HepG2 (cell line): ENCODE measurements at places on chromosomes 1 and 21.

DNA sequence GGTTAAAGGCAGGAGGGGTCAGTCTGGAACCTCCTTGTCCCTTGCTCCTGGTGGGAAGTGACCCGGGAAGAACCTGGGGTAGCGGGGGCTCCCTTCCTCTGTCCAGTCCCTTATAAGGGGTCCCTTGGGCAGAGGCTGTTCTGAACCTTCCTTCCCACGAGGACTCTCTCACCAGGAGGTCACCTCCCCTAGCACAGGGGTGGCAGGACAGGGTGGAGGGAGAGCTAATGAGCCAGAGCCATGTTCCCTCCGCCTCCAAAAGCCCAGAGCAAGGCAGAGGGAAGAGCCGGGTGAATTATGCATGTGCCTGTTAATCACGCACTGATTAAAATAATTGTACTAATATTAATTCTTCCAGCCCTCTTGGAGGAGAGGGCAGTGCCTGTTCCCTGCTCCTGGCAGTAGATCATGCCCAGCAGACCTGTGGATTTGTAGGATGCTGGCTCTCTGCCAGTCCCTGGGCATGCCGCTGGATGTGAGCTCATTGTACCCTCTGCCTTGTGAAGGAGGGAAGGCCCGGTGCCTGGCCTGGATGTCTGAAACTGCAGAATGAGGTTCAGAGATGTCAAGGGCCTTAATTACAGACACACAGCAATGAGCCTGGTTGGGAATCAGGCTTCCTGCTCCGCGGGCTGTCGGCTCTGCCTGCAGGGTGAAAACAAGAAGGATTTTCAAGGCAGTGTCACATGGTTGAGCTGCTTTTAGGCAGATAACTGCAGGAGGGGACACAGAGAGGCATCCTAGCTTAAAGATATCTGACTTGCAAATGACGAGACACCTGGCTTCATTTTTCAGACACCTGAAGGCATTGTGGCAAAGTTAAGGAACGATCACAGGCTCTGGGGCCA lies 68.2 kb downstream of the IGSF21 start:
- H3K4me3 ChIP-seq: no peak overlapping the region
- no peaks in the 10 kb centered on the region for H3K36me3 ChIP-seq
- no peak overlapping the region for H3K27ac ChIP-seq

DNA sequence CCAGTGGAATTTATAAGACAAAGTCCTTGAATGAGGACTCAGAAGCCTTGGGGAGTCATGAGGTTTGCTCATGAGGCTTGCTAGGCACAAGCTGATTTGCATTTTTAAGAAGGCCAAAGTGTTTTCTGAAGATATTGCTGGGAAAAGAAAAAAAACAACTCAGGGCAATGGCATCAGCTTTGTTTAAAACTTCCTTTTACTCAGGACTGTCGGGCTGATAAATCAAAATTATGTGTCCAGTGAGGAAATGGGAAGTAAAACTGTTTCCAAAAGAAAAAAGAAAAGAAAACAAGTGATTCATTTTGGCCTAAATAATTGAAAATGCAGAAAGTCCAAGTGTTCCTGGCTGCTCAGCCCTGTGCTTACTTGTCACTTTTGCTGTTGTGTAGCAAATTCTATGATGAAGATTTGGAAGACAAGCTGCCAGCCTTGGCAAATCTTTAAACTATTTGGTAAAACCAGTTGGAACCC lies 282.4 kb downstream of the HLX start:
- H3K4me1 ChIP-seq: no peaks in the 10 kb centered on the region
- H3K4me3 ChIP-seq: no peak overlapping the region
- no peak for DNase-seq
- no peak overlapping the region for H3K27ac ChIP-seq
- no peaks in the 10 kb centered on the region for H3K27me3 ChIP-seq

DNA sequence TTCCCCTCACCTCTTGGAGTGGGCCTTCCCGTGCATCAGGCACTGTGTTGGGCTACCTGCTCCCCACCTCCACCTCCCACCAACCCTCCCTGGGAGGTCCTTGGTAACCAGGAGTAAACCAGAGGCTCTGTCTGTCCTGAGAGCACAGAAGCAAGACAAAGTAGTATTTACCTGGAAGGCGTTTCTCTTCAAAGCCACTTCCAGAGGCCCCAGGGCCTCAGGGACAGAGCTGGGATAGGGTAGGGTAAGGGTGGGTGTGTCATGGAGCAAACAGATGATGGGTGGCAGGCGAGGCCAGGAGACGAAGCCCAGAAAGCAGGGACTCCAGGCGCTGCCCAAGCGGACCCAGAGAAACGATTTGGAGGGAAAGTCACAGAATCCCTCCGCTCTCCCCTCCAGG lies 77.2 kb upstream of the TARDBP start:
- no peaks in the 10 kb centered on the region for H3K27me3 ChIP-seq
- H3K27ac ChIP-seq: no peak overlapping the region
- H3K36me3 ChIP-seq: no peaks in the 10 kb centered on the region

DNA sequence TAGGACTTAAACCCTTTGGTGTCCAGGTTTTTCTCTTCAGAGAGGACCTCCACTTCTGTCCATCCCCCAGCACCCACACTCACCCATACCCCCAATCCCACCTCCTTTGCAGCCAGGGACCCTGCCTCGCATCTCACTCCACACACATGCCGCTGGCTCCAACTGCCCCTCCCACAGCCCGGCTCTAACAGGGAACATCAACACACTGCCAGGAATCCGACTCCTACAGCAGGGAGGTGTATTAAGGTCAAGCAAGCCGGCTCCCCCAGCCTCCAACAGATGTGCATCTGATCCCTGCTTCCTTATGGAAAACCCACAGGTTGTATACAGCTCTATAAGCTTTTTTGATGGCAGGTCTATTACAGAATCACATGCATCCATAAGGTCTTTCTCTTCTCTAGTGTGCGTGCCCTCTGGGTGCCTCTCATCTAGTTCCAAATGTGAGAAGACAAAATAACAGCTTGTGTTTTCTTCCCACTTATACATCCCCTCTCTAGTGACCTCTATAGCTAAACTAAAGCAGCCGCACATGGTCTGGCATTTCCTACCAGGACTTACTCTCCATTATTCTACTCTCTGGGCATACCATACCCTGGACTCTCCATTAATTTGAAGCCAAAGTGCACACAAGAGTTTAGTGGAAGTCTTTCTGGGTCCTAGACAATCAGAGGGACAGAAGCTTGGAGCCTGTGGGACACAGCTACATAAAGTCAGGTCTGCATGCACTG lies 16.3 kb downstream of the PIK3C2B start:
- H3K4me1 ChIP-seq: peaks cover 13% of the 10 kb centered on the region
- no peak overlapping the region for H3K27ac ChIP-seq
- H3K36me3 ChIP-seq: no peaks in the 10 kb centered on the region

DNA sequence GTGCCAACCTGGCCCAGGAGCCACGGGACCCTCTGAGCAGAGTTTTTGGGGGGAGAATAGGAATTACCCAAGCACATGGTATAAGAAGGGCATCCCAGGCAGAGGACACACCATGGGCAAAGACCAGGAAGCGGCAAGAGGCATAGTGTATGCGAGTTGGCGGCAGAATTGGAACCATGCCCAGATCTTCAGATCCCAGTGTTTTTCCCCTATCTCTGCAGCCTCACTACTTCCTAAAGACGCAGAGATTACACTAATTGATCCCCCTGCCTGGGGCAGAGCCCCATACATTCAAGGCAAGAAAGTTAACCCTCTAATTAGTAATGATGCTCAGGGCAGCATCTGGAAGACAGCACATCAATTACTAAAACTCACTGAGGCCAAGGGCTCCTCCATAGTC lies 48.2 kb downstream of the SYT2 start:
- no peaks in the 10 kb centered on the region for H3K4me1 ChIP-seq
- no peak overlapping the region for H3K4me3 ChIP-seq
- no peak overlapping the region for H3K27ac ChIP-seq
- no peaks in the 10 kb centered on the region for H3K36me3 ChIP-seq
- DNase-seq: no peak

DNA sequence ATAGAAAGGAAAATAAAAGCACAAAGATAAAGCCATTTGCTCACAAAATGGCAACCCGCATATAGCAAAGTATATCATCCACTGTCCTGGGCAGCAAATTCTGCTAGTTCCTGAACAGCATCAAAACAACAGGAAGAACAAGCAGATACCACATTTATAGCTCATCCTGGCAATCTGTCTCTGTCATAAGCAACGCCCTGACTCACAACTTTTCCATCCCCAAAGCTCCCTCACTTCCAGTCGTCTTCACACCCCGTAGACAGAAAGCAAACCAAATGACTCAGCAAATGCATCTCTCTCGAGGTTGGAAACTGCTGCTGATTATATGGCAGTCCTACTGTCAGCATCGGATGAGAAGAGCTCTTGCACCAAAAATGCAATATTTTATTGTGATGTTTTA lies 65.8 kb downstream of the AK5 start:
- H3K36me3 ChIP-seq: no peaks in the 10 kb centered on the region
- peaks cover 2% of the 10 kb centered on the region for H3K27me3 ChIP-seq
- peak; percentile 6 for DNase-seq
- H3K4me1 ChIP-seq: no peaks in the 10 kb centered on the region
- H3K27ac ChIP-seq: no peak overlapping the region
- H3K4me3 ChIP-seq: no peak overlapping the region

GRCh38 chr1:36285443-36286101 lies 20.6 kb upstream of the SH3D21 start:
- no peaks in the 10 kb centered on the region; the same call in 1 of the 2 replicates for H3K4me1 ChIP-seq
- H3K4me3 ChIP-seq: no peak overlapping the region
- DNase-seq: peak; percentile 86

DNA sequence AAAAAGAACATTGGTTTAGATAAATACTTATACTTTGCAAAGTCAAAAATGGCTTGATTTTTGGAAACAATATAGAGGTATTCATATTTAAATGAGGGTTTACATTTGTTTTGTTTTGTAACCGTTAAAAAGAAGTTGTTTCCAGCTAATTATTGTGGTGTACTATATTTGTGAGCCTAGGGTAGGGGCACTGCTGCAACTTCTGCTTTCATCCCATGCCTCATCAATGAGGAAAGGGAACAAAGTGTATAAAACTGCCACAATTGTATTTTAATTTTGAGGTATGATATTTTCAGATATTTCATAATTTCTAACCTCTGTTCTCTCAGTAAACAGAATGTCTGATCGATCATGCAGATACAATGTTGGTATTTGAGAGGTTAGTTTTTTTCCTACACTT lies 65.3 kb upstream of the SAMD13 start:
- no peak overlapping the region for H3K4me3 ChIP-seq
- no peak for DNase-seq
- no peaks in the 10 kb centered on the region for H3K36me3 ChIP-seq

DNA sequence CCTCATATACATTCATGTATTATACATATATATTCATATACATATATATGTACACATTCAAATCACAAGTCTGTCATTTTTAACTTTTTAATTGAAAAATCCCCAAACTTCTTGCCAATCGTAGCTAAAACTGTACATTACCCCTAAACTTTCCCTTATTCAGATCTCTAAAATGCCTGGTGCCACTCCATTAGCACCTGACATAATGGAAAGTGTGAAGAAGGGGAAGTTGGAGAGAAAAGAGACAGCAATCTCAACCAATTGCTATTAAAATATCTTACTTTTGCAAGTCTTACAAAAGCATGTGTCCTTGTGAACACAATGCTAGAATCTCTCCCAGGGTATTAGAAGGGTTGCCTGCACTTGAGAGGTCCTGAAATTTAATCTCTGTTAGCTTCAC lies 22.7 kb upstream of the PRKACB start:
- no peak for DNase-seq
- H3K27me3 ChIP-seq: no peaks in the 10 kb centered on the region
- no peak overlapping the region for H3K4me3 ChIP-seq
- H3K36me3 ChIP-seq: no peaks in the 10 kb centered on the region

- no peaks in the 10 kb centered on the region; the same call in 2 of the 3 replicates for H3K27me3 ChIP-seq
- peak overlapping the region; percentile 86 for H3K27ac ChIP-seq
- peaks cover 36% of the 10 kb centered on the region for H3K4me1 ChIP-seq
Observed at GRCh38 chr1:58782178-58783089, 1.4 kb downstream of the JUN start.

DNA sequence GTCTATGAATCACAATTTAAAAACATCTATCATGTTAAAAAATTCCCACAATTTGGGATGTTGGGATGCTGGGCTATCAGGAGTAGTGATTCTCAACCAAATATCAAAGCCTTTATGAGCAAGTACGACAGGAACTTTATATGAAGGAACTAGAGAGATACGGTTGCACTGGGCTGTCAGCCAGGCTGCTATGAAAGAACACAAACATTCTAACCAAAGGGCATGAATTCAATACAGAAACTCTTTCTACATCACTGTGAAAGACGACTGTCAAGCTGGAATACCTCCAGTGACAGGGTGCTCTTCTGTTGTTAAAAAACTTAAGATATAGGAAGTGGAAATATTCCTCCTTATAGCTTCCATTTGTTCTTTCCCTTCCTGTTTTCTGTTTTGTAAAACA lies 9.8 kb downstream of the CACNA1E start:
- H3K36me3 ChIP-seq: no peaks in the 10 kb centered on the region
- no peak overlapping the region for H3K4me3 ChIP-seq
- no peak for DNase-seq
- H3K27me3 ChIP-seq: no peaks in the 10 kb centered on the region

GRCh38 chr21:33296156-33296555 lies 28.6 kb upstream of the IFNAR1 start:
- peaks cover 5% of the 10 kb centered on the region; the same call in 1 of the 2 replicates for H3K4me1 ChIP-seq
- no peaks in the 10 kb centered on the region for H3K27me3 ChIP-seq
- peaks cover 10% of the 10 kb centered on the region; the same call in 1 of the 3 replicates for H3K36me3 ChIP-seq

GRCh38 chr1:7616076-7616832 lies 154.8 kb upstream of the VAMP3 start:
- no peaks in the 10 kb centered on the region for H3K36me3 ChIP-seq
- peaks cover 1% of the 10 kb centered on the region for H3K27me3 ChIP-seq
- no peak overlapping the region for H3K27ac ChIP-seq

DNA sequence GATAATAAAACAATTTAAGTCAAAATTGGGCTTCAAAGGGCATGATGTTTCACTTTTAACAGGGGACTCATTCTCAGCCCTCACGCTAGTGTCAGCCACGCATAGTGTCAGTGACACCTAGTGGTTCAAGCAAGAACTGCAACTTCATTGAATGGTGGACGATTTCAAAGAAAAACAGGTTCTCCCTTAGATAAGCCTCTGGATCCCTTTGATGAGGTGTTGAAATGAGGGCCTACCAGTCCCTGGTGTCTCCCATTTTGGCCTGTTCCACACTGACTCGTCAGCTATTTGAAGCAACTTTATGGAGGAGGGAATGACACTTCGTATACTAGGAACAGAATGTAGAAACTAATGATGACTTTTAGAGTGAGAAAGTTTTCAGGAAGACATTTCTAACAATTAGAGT lies 56.2 kb downstream of the FCRL5 start:
- H3K27ac ChIP-seq: no peak overlapping the region
- H3K4me1 ChIP-seq: peaks cover 11% of the 10 kb centered on the region; the same call in 1 of the 2 replicates
- H3K4me3 ChIP-seq: no peak overlapping the region
- H3K27me3 ChIP-seq: no peaks in the 10 kb centered on the region
- H3K36me3 ChIP-seq: no peaks in the 10 kb centered on the region
- DNase-seq: peak; percentile 36

GRCh38 chr1:177164380-177165068 lies at the start of gene ASTN1:
ASTN1 (minus strand) TSS chr1:177164712; CDS start chr1:177164676, 36 bp downstream.
- H3K4me1 ChIP-seq: no peaks in the 10 kb centered on the region
- H3K4me3 ChIP-seq: no peak within 1 kb of the TSS
